Stimulated activated CD8-positive, alpha-beta memory T cell treated with anti-CD3 and anti-CD28 coated beads, Interleukin-7, amount 100 ng/mL, for 48 hours (primary cell): ENCODE measurements at places on chromosomes 6 and 20.

- no peak for DNase-seq
Measured at GRCh38 chr6:23003671-23004467, 434.5 kb downstream of the HDGFL1 start.

DNA sequence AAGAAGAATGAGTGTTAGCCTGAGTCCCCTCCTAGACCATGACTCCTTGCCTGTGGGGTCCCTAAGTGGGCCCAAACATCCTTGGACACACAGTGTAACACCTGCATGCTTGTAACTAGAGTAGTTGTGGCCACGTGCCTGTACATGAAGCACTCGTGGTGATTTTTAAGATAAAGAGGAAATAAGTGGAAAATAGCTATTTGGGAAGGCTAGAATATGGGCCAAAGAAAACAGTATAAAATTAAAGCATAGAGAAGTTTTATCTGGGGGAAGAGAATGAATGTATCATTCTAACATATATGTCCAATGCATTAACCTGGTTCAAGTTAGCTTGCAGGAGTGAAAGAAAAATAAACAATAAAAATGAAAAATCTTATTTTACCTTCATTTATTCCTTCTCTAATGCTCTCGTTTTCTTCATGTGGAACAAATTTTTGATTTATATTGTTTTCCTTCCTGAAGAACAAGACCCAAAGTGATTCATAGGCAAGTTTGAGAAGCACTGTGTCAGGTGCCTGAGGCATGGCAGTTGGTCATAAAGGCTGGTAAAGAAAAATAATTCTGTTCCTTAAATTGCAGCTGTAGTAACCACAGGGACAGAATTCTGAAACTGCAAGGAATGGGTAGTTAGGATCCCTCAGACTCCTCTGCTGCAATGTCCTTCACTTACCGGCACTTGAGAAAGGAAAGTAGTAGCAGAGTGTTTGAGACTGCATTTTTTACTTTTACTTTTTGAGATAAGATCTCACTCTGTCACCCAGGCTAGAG is 8.5 kb upstream of the CST3 start:
- DNase-seq, result no peak

- no peak for DNase-seq
Measured at GRCh38 chr6:144190593-144190992, 40.3 kb downstream of the STX11 start.

- no peak for DNase-seq
Measured at GRCh38 chr6:1365686-1366085, 23.7 kb upstream of the FOXF2 start.

- no peak for DNase-seq
Measured at GRCh38 chr20:36726168-36726567, 19.7 kb downstream of the NDRG3 start.

DNA sequence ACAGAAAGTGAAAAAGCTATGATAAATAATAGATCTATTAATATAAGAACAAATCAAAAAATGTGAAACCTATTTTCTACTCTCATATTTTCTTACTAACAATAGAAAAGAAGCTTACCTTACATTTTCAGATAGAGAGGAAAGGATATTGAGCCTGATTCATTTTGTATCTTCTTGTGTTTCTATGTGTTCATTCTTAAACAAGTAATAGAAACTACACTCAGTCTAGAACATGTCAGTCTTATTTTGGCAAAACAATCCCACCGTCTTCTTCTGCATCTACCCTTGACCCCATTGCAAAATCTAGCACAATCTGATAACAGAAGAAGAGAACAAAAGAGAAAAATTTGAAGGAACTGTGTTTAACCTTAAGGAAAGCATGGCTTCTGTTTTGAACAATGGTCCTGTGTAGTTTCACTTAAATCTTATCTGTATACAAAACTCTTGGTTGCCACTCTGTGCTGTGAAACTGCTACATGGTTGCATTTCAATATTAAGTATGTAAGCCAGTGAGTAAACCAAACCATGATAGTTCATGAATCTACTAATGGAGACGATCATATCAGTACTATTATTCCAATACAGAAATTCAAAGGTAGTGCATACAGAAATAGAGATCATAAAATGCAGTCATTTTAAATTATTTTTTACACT is 69.5 kb upstream of the LGSN start:
- no peak for DNase-seq

DNA sequence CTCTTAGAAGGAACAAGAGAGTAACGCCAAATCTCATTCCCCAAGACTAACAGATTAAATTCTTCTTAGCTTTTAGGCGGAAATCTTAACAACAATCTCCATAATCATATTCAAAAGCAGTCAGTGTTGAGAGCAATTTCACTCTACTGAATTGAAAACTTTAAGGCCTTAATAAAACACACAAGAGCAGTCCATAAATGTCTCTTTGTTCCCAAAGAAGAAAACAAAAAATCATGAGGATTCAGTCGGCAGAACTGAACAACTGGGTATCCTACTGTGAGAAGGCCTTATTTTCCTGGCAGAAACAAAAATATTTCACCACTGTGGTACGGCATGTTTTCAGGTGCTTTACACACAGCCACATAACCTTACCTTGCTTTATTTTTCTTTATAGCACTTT is 14.4 kb downstream of the ABHD12 start:
- no peak for DNase-seq

DNA sequence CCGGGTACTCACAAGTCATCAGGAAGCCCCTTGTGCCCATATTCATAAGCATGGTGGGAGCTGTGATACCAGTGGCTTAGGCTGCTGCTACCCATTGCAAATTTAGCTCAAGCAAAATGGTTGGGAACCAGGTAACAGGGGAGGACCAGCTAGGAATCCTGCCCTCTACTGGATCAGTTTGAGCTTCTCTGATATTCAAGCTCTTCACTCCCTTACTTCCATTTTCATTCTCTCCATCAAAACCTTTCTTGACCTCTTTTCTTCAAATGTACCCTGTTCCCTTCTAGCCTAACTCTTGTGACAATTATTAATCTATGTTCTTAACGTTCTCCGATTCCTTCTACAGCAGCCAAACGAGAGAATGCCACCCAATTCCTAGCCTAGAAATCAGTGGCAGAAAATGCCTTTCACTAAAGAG is 9.7 kb downstream of the NOL7 start:
- DNase-seq, result no peak

DNA sequence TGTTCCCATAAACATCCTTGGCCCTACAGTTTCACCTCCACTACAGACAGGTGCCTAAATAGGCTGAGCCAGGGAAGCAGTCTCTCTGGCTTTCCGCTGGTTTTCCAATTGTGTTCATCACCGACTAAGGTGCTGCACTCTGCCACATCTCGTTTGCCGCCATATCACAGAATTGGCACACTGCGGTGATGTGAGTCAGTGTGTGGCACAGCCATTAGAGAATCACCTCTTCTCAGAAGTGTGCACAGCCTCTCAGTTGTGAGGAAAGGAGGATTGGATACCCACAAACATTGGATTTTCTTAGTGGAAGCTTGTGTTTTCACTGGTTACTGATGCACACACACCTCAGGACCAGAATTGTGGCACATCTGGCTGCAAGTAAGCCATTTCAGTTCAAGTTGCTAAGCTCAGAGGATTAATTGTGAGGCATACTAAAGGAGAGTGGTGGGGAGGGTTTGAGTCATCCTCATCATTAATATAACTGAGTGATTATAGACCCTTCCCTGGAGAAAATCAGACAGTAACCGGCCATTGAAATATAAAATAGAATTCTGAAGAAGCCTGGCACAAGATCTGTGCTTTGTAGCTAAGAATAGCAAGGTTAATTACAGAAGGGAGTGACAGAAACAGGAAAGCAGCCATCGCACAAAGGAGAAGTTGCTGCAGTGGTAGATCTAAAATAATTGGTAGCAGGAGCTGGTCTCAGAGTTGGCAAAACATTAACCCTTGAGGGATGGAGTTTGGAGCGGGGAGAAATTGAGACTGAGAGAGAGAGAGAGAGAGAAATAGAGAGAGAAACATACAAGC is 506.9 kb downstream of the LMBRD1 start:
- DNase-seq, result no peak

GRCh38 chr20:19735446-19735845 is 22.6 kb upstream of the RIN2 start:
- no peak for DNase-seq

DNA sequence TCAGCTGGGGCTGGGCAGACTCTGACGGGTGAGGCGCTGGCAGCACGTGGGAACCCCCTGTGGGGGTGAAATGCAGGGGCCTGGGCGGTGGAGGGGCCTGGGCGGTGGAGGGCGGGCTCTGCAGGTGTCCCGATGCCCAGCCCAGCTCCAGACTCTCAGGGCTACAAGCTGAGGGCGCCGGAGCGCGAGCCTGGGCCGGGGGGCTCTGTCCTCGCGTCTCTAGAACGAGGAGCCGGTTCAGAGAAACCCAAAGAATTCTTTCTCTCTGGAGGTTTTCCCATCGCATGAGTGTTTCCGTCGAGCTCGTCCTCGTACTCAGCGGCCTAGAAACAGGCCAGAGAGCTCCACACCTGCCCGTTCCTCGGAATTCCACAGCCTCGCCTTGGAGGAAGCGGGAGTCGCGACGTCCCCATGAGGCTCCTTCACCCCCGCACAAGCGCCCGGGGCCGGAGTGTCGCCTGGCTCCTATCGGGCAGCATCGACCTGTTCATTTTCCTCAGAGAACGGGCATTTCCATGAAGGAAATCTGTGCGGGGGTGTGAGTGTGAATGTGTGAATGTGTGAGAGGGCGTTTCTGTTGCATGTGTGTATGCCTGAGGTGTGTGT is 76.9 kb downstream of the SMOC2 start:
- no peak for DNase-seq

DNA sequence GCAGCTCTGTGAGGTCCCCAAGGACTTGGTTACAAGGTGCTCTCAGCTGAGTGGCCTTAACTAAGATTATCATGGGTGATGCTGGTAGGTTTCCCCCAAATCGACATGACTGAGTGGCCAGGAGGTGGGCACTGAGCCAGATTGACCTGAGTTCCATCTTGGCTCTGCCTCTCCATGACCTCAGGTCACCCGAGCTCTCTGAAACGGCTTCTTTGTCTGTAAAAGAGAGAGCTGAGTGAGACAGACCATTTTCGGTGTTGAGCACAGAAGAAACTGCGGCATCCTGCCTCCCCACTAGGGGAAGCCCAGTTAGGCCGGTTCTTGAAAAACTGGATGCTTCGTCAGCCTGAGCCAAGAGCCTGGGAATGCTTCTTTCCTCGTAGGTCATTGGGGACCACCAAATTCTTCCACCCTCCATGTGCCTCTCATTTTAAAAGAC is 14.1 kb upstream of the STX16 start:
- DNase-seq, result no peak
